ENCODE measurements at places on chromosomes 4 and X.

GRCh38 chr4:62279689-62280088, 1079.6 kb downstream of the ADGRL3 start:
- no peak for DNase-seq

DNA sequence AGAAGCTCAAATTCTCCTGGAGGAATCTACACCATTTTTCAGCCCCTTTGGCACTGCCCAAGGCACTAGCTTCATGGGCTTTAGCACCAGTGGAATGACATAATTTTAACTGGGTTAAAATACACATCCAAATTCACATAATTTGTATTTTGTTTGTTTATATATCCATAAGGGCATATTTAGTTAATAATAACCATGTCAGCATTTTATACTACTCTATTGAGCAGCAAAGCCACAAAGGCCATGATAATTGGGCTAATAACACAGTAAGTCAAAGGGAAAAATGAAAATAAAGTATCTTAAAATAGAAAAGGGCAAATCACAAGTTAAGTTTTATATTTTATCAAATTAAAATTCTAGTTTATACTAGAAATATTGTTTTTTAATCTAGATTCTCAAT, 262.7 kb upstream of the TACR3 start:
- DNase-seq: no peak

- peak; percentile 12 for DNase-seq
These were observed 3.6 kb upstream of the THOC2 start for GRCh38 chrX:123736333-123736921.

- DNase-seq: peak; percentile 57
These were observed at the start of gene ABCG2 for GRCh38 chr4:88158489-88159228. Gene ABCG2 (minus strand): TSS chr4:88158639. CDS start chr4:88139995, 18,644 bp downstream.

DNA sequence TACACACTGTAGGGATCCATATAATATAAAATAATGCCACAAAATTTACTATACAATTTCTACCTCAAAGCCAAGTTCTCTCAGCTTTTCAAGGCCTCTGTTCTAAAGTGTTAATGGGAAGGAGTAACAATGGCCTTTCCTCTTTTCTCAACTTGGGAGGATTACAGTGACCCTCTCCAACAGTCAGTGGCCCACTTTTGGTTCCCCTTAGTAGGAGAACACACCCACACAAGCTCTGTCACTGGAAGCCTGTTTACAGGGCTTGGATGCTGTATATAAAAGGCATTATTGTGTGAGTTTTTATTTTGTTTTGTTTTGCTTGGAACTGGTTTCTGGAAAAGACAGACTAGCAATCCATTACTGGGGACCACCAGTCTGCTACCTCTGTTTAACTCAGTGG, 1.8 kb downstream of the ARHGEF6 start:
- DNase-seq: no peak

DNA sequence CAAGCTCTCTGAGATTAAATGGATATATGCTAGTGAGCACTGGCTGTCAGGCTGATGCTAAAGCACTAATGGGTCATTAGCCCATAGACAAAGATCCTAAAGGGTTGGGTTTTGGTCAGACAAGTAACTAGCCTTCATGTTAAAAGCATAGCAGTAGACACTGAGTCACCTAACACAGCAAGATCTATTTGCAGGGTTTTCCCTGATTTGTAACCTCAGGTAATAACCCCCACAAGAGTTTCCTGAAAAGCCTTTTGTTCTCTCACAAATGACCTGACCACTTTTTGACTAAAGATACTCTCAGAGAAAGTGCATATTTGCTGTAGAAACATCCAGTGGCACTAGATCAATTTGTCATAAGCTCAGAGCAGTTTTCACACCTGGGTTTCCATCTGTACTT, 251.1 kb upstream of the TEX13A start:
- DNase-seq: no peak

- no peak for DNase-seq
These were observed 24.0 kb downstream of the ATXN3L start for GRCh38 chrX:13295841-13296240.

DNA sequence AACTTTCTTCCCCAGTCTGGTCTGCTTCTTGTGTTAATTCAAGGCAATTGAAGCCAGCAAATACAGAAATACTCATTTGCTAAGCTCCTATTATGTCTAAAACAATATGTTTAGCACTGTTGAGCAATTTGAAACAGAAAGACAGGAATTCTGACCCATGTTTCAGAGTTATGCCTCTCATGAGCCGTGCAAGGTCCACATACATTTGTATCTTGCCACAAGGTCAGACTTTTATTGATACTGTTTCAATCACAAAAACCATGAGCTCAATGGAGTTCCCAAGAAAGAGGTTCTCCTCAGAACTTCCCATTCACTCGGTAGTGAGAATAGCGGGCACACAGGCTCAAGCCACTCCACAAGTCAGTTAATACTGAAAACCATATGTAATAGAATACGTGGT, 47.6 kb upstream of the SPRY1 start:
- no peak for DNase-seq

DNA sequence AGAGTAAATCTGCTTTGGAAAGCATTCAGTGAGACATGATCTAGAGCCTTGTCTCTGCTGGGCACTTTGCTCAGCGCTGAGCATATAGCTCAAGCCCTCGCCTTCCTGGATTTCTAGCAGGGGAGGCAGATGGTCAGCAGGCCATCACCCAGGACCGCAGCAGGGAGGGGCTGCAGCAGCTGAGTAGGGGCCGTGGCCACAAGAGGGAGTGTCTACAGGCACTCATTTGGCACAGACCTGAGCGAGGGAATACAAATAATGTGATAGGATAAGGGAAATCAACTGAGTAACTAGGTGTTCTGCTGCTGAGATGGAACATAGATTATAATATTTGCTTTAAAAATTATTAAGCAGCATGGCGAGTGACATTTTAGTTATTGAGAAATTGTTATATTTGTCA, 30.2 kb downstream of the OFD1 start:
- no peak for DNase-seq

DNA sequence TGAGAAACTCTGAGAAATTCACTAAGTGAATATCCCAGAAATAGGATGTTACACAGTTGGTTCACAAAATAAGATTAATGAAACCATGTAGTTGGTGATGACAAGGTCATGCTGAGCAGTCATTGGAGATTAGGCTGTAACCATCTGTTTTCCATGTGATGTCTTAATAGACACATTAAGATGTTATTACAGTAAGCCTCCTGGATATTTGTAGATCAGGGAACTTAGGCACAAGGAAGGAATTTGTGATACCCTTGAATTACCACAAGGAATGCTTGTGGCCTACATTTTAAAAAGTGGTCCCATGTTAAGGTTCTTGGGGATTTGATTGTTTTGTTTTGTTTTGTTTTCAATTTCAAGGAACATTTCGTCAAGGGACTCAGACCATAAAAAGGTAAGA, 185.6 kb upstream of the BANK1 start:
- no peak for DNase-seq

GRCh38 chr4:51868449-51868847, 25.5 kb downstream of the DCUN1D4 start:
- no peak for DNase-seq

- no peak for DNase-seq
These were observed 2.7 kb downstream of the NDP start for GRCh38 chrX:43970528-43970927.

DNA sequence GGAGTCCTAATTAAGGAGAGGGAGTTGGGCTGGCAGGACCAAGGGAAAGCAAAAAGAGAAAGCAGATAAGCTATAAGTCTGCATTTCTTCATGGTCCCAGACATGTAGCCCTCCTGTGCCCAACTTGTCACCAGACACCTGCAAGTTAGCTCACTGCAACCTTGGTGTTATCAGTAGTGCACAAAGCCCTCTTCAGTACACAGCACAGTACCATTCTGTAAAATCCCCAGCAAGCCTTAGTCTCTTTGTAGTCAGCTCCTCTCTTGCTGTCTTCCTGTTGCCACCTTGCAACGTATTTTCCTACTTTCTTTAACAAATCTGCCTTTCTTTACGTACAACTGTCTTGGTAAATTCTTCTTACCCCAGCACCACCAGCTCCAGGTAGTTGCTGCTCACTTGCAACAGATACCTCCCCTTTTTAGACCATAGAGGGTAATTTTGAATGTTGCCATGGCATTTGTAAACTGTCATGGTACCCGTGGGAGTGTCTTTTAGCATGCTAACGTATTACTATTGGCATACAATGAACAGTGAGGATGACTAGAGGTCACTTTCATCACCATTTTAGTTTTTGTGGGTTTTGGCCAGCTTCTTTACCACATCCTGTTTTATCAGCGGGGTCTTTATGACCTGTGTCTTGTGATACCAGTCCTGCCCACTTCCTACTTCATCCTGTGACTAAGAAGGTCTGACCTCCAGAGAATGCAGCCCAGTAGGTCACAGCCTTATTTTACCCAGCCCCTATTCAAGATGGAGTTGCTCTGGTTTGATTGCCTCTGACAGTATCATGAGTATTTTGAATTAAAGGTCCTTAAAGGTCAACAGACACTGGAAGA, 28.3 kb upstream of the AP1S2 start:
- peak; percentile 92 for DNase-seq

GRCh38 chr4:102616636-102617035, 115.5 kb downstream of the NFKB1 start:
- no peak for DNase-seq

DNA sequence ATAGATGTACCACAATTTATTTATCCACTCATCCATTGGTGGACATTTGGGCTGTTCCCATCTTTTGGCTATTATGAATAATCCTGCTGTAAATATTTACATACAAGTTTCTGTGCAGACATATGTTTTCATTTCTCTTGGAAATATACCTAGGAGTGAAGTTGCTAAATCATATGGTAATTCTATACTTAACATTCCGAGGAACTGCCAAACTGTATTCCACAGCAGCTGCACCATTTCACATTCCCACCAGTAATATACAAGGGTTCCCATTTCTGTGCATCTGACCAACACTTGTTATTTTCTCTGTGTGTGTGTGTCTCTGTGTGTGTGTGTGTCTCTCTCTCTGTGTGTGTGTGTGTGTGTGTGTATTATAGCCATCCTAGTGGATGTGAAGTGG, 15.4 kb upstream of the DOCK11 start:
- DNase-seq: no peak

GRCh38 chr4:112245383-112245782, 13.8 kb downstream of the AP1AR start:
- no peak for DNase-seq

DNA sequence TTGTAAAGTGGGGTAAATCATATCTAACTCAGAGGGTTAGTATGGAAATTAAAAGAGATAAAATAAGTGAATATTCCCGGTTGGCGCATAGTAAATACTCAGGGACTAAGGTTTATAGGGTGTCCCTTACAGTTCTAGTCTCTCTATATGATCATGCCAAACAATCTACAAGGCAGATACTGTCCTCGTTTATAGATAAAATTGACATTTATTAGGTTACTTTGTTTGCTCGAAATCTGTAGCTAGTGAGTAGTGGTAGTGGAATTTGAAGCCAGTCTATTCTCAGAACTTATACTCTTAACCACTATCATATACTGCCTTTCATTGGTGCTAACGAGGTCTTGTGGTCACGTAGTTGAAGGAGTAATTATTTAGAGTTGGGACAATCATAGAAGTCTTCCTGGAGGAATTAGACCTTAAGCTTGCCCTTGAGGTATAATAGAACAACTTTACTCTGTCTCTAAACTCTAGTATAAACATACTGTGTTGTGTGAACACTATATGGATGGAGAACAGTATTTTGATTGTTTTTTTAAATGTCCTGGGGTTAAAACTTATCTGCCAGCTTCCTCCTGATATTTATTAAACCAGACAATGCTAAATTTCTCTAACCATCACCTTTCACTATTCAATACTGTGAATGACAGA, 324.0 kb downstream of the STIM2 start:
- no peak for DNase-seq

DNA sequence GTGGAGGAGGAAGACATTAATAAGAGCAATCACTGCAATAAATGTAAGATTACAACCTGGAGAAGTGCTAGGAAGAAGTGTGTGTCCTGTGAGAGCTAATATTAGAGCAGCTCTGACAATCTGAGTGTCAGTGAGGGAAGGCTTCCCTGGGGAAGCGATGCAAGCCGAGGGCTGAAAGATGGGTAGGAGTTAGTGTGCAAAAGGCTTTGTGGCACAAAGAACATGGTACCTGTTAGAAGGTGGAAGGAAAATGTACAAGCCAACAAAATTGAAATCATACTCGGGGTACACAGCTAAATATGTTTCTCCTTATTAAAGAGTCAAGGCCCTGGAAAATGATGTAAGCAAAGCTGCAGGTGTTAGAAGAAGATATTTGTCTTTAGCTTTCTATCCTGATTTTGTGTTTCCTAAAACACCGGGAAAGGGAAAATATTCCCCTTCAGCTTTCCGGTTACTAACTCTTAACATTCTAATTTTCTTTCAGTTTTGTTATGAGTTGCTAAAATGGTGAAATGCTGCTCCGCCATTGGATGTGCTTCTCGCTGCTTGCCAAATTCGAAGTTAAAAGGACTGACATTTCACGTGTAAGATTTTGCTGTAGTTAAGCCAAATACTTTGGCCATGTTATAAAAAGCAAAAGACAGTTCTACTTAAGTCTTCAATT, 808 bp downstream of the THAP6 start:
- DNase-seq: peak; percentile 35

GRCh38 chr4:112473985-112474384, 42.0 kb downstream of the NEUROG2 start:
- DNase-seq: no peak

- no peak for DNase-seq
These were observed 27.7 kb upstream of the CEP135 start for GRCh38 chr4:55921093-55921492.

DNA sequence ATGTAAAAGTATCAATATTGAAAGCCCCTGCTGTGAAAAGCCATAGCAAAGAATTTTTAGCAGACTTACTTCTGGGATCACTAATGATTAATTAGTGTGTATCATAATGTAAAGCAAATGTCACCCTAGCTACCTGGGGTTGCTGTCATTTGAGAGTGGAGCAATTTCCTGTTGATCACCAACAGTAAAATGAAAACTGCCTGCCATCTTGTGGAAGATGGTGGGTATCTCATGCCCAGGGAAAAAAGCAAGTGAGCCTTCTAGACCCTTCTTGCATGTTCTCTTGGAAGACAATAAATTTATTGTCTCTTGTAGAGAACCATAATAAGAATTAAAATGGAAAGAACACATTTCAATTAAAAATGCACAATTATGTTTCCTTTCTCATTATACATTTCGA, 360.2 kb downstream of the ZIC3 start:
- DNase-seq: peak; percentile 57

DNA sequence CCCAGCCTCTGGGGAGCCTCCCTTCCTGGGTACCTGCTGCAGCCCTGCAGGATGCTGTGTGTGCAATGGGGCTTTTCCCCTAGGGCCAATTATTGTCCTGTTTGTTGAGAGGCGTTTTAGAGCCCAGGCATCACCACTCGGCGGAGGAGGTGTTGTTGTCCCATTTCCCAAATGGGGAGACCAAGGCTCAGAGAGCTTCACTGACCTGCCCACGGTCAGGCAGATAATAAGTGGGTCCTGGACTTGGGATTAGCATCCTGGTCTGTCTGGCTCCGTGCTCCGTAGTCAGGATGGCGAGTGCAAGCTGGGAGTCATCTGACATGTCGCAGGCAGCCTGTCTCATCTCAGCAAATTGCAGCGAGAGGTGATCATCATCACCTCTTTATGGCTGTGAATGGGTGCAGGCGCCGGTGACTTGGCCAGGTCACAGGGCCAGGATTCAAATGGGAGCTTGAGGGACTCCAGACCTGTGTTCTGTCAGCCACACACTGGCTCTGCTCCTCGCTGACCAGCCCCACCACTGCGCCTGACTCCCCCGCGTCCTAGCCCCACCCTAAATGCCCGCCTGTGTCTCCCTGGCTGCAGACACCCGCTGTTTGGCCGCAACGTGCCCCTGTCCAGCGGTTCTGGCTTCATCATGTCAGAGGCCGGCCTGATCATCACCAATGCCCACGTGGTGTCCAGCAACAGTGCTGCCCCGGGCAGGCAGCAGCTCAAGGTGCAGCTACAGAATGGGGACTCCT, 16.6 kb downstream of the HTRA3 start:
- DNase-seq: no peak

- peak; percentile 19 for DNase-seq
These were observed 23.8 kb downstream of the SSX1 start for GRCh38 chrX:48278958-48279357.

All from OCI-M1 (cell line).